CD4-positive, alpha-beta T cell treated with Interleukin-15 for 1 hour (primary cell): ENCODE measurements at places on chromosomes 7 and 10.
A peak's percentile ranks its signal among the peaks of the same experiment; 100 is the strongest.

DNA sequence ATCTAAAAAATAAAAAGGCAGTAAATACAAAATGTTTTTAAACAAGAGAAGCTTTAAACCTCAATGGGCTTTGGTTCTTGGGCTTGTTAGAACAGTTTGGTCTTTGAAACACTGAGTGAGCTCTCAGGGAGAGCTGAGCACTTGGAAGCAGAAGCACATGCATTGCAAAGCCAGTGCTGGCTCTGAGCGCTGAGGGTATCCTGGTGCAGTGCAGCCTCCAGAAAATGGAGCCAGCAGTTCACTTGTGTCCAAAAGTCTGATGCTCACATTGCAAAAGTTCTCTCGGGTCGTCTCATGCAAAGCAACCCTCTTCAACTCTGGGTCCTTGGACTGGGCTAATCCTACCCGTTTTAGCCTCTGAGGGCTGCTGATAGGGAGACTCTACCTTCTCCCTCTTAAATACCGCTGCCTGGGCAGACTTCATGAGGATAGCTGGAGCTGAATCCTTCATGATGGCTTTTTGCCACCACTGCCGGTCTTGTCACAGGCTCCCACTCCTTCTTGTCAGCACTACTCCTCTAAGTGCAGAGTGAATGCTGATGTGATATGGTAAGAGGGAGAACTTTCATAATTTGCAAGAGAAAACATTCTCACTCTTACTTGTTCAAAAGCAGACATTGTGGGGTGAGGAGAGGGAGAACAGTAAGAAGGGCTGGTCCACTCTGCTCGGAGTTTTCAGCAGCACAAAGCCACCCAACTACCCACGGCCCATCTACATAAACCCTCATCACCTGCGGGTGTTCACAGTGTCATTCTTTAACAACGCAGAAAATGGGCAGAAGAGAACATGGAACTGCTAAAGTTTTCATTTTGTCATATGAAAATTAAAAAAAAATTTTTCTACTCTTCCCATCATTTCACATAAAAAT is 42.2 kb upstream of the BMPER start:
- DNase-seq = no peak

DNA sequence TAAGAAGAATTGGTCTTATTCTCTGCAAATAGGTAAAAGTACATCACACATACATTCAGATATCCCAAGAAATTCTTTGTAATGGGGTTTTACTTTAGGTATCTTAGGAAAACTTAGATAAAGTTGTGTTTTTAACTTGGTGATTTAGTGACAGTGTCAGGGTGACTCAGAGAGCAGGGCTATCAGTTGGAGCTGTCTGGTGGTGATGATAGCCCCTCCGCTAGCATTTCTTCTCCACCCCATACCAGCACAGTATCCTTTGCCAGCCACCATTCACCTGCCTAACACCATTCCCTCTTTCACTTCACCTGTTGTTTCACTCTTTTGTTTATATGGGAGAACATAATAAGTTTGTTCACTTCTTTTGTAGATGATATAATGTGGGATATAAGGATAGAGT is 30.4 kb downstream of the VPS50 start:
- no peak for DNase-seq

GRCh38 chr10:119209035-119209735 is 1.8 kb downstream of the GRK5 start:
- peak; percentile 45 for DNase-seq

DNA sequence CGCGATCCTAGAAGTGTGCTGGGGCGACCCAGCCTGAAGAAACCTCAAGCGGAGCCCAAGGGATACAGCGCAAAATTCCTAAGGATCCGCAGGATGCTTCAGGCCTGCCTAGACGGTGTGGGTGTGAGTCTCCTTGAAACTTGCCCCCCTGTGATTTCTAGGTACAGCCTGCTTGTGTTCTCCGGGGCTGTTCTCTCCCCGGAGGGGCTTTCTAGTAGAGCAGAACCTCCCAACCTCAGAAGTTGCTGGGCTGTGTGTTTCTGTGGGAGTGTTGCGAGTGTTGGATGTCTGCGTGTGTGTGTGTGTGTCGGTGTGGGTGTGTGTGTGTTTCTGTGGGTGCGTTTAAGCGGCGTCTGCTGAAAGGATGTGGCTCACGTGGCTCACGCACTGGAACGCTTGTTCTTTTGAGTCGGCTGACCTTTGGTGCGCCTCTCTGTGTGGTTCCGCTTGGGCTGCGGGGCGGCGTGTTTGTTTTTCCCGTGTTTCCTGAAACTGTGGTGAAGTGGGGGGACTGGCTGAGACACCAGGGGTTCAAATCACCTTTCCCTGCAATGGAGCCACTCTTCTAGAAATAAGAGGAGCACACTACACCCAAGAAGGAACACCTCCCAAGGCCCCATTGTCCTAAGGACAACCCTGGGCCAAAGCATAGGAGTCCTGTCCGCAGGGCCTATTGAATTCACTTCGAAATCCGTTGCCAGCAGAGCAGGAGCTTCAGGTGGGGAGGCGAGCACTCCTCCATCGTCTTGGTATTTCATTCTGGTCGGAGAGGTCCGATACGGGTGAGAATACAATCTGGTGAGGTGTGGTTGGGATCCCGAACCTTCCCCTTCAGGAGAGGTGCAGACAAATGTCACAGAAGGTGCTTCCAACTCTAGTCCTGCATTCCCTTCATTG is 25.1 kb upstream of the ZNF273 start:
- DNase-seq = no peak

GRCh38 chr7:73970801-73971229 is 57.2 kb upstream of the ELN start:
- DNase-seq = no peak

GRCh38 chr7:151894111-151895007 is 17.4 kb upstream of the PRKAG2 start:
- DNase-seq = no peak

GRCh38 chr10:12350167-12350872 is 973 bp downstream of the CAMK1D start:
- DNase-seq = peak; percentile 60

GRCh38 chr7:152970481-152970880 is 210.9 kb downstream of the ACTR3B start:
- no peak for DNase-seq

DNA sequence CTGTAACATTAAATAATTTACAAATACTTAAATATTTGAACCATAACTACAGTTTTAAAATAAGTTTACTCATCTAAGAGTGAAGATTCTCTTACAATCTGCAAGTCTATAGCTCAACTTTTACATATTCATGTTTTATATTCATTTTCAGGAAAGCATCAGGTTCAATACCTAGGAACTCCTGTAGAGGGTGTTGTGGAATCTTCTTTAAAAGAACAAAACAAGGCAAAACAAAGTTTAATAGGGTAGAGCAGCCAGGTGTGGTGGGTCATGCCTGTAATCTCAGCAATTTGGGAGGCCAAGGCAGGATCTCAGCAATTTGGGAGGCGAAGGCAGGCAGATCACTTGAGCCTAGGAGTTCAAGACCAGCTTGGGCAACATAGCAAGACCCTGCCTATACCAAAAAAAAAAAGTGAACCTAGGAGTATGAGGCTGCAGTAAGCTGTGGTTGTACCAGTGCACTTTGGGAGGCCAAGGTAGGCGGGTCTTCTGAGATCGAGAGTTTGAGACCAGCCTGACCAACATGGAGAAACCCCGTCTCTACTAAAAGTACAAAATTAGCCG is 45.1 kb downstream of the ST8SIA6 start:
- DNase-seq = no peak

- DNase-seq = no peak
Observed at GRCh38 chr7:2211926-2212325, 20.8 kb downstream of the MAD1L1 start.

- no peak for DNase-seq
Observed at GRCh38 chr7:20954711-20955619, 168.3 kb upstream of the SP8 start.
